ENCODE measurements at places on chromosomes 3 and 15.

DNA sequence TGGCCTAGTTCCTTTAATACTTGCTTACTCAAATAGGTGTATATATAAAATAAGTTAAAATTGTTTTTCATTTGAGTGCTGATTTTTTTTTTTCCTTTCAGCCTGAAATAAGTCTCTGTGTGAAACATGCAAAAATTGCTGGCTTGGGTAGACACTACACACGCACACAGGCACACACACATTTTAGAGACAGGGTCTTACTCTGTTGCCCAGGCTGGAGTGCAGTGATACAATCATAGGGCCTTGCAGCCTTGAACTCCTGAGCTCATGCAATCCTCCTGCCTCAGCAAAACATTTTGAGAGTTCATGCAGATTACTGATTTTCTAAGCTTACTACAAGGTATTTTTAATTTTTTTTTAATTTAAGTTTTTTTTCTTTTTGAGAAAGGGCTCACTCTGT lies 12.7 kb upstream of the RFC4 start:
- DNase-seq: no peak

DNA sequence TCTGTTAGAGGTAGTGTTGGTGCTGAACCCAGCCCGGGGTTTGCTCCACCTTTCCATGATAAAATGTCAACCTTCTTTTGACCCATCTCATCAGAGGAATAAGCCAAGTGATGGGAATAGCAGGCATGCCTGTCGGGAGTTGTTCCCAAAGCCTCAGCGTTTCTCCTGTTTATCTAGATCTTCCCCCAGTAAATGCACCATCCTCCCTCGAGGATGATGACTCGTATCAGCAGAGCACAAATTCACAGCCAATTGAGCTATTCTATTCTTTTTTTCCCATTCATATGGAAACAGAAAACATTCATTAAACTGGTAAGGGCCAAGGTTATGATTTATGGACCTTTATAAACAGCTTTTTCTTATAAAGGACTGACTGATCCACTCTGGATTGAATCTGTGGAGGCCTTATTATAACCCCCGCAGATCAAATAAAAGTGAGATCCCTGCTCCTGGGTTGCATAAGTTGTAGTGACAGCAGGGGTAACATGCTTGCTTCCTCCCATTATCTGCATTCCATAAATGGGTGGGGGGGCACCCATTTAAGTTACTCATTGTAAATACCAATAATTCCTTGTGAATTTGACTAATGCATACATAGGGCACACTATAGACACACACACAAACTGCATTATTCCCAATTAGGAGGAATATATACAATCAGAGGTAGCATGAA lies 207.3 kb downstream of the PLCL2 start:
- no peak for DNase-seq

DNA sequence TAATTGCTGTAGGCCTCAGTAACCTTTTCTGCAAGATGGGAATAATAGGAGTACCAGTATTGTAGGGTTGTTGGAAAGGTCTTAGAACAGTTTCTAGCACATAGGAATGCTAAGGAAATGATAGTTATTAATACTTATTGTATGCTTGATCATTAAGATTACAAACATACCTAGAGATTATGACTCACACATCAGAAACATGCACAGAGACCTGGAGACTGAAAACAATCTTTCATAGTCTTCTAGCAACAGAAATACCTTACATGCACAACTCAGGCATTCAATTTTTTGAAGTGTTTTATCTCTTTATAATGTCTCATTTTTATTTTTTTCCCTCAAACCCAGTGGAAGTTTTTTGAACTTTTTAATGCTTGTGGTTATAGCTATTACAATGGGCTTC lies 104.4 kb upstream of the ZBTB20 start:
- no peak for DNase-seq

GRCh38 chr3:193560870-193561269 lies 6.2 kb upstream of the ATP13A4 start:
- no peak for DNase-seq

GRCh38 chr3:38130631-38131065 lies 6.3 kb downstream of the ACAA1 start:
- DNase-seq: no peak

DNA sequence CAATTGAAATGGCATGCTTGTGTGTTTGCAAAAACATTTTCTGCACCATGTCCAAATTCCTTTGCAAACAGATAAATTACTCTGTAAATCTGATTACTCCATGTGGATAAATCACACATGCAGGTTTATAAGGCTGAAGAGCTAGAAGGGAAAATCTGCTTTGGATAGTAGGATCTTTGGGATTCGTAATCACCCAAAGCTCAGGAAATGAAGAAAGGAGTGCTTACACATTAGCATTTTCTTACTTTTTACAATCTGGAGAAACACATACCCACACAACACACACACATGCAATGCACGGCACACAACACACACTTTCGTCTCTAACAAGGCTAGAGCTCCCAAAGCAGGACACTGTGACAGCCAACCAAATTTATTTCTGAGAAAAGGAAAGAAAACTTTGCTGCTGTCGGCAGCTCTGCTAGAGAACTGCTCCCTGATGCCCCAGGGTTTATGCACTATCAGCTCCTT lies 2.1 kb downstream of the LSAMP start:
- DNase-seq: peak; percentile 14

- DNase-seq: no peak
These were observed 9.7 kb downstream of the COL8A1 start for GRCh38 chr3:99648101-99648500.

- DNase-seq: peak; percentile 4
These were observed 5.3 kb downstream of the TUBGCP4 start for GRCh38 chr15:43376017-43376705.

- DNase-seq: no peak
These were observed 17.2 kb downstream of the TNFAIP8L3 start for GRCh38 chr15:51077221-51078153.

DNA sequence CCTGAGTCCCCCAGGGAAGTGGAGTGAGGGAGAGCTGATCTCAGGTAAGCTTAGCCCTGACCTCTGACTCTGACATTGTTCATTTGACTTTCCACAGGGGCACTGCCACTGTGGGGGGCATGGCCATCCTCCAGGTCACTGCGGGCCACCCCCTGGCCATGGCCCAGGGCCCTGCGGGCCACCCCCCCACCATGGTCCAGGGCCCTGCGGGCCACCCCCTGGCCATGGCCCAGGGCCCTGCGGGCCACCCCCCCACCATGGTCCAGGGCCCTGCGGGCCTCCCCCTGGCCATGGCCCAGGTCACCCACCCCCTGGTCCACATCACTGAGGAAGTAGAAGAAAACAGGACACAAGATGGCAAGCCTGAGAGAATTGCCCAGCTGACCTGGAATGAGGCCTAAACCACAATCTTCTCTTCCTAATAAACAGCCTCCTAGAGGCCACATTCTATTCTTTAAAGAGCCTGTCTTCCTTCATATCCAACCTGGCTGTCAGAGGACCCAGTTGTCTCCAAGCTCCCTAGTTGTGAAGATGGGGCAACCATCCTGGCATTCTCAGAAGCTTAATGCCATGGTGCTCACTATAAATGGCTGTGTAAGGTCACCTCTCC lies 1.9 kb upstream of the DISP2 start:
- DNase-seq: no peak

DNA sequence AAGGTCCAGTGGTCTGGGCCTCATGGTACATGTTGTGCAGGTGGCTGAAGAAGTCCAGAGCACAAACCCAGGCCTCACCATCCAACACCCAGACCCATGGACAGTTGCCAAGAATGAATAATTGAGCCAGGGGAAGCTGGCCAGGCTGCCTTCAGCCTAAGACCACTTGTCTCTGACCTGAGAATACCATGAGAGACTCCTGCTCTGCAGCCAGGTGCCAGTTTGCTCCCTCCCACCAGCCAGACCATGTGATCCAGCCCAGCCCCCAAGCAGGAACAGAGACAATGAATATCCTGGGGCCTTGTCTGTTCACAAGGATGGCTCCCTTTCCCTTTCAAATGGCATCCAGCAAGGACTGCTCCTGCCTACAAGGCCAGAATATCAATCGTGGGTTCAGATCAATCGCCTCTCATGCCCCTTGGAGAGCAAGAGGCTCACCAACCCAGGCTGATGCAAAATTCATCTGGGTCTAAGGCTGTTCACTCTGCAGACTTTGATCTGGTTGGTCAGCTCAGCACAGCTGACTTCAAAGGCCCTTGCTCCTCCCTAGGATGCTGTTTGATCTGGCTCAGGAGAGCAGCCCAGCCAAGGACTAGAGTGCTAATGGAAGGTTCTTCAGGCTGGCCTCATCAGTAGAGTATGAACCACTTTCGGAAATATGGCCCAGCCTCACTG lies 13.4 kb downstream of the TRAIP start:
- DNase-seq: no peak

GRCh38 chr3:28139967-28140634 lies 101.3 kb upstream of the CMC1 start:
- no peak for DNase-seq

GRCh38 chr3:107446706-107447105 lies 69.5 kb downstream of the CCDC54 start:
- no peak for DNase-seq

DNA sequence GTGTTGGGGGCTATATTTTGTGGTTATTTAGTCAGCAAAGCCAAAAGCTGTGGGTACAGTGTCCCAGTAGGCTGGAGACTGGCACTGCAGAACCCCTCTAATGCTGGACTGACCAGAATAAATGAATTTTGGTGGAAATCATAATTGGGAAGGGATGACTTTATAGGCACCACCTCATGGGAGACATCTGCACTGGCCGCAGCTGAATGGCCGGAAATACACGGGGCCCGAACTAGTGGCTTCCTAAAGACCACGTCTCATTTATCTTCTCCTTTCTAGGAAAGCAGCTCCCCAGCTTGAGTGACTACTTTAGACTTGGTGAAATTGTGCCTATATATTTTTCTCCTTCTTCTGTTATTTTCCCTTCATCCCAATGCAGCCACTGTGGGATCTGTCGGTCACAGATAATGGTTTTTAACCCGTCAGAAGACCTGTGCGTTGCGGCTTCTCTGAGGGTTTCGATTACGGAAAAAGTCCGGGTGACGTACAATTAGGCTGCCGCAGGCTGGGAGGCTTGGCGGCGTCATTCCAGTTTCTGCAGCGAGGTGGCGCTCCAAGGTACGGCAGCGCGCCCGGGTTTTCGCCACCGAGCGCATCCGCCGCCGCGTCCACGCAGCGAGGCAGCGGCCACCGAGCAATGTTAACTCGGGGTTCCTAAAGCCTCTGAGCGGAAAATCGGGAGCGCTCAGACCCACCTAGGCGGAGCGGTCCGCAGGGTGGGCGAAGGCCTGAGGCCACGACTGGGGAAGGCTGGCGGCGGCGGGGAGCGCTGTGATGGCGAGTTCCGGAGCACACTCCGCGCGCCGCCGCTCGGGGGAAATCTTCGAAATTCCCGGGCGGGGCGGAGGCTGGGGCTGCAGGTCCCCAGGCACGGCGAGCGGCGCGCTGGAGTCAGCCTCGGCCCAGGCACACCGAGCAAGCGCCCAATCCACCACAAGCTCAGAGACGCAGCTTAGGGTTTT lies 26.3 kb downstream of the NR2F2 start:
- peak; percentile 30 for DNase-seq

DNA sequence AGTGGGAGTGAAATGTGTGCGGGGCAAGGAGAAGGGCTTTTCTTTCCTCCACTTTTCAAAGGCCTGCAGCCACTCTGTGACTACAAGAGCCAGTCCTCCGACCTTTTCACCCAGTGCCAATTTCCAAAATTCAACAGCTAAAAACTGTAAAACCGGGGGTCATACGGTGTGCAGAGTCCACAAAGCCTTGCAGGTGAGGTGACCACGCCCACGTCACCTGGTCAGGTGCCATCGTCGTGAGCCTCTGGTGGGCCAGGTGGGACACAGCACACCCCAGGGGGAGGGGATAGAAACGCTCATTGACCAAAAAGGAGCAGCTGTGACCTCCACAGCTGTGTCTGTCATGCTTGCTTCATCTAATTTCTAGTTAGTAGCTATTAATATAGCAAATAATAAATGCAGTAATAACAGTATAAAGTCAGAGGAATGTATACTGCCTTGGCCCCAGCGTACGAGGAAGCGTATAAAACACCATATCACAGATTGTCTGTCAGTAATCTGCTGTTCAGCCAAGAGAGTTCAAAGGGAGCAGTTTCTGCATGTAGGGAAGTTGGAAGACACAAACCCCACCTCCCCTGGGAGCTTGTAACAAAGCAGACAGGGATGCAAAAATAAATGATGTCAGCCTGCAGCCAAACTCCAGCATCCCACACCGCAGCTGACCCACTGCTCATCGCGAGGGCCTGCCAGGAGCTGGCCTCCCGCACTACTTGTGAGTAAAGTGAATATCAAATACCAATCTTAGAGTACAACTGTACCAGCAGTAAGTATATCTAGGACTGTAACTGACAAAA lies 86.7 kb downstream of the VGLL4 start:
- DNase-seq: no peak

GRCh38 chr3:25897019-25897418 lies 107.1 kb downstream of the OXSM start:
- DNase-seq: no peak

GRCh38 chr15:29309139-29309538 lies 39.5 kb upstream of the NSMCE3 start:
- DNase-seq: no peak

All from NCI-H1930 (cell line).